ENCODE measurements at places on chromosomes 5 and 9.

DNA sequence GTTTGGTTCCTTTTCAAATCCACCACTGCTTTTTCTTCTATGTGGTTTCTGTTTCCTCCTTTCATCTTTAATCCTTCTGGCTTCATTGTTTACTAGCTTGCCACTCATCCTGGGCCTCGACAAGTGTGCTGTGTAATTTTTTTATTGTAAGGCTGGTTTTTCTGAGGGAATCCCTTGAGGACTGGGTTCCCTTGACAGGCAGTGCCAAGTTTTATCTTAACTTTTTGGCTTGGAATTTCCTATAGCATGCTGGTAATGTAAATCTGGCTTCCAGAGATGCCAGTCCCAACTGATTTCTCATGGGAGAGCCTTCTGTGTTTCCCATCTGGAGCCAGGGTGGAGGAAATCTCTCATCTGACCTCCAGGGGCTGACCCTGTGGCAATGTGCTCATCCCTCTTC lies 184.7 kb downstream of the ROR2 start:
- no peak for DNase-seq
- H3K27me3 ChIP-seq, result no peaks in the 10 kb centered on the region
- no peak overlapping the region for H3K4me3 ChIP-seq
- no peaks in the 10 kb centered on the region for H3K4me1 ChIP-seq
- peaks cover 8% of the 10 kb centered on the region for H3K36me3 ChIP-seq

DNA sequence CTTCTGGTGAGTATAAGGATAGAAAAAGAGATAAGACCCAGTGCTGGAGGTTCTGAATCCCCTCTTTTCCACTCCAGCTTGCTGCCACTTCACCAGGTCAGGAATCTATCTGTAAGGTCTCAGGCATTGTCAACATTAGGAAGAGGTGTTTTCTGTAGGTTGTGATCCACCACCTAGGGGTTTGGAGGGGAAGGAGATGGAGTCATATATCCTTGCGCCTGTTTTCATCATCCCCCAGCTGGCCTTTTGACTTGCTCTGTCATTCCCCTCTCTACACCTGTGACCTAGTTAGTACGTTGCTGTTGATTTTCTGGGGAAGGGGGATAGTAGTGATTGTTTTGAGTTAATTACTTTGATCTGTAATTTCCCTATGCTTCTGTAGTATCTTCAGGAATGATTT lies 20.5 kb downstream of the SPINK5 start:
- no peaks in the 10 kb centered on the region for H3K4me1 ChIP-seq
- no peak overlapping the region for H3K4me3 ChIP-seq

GRCh38 chr5:178267876-178268275 lies 35.3 kb upstream of the PHYKPL start:
- H3K36me3 ChIP-seq, result no peaks in the 10 kb centered on the region
- H3K4me3 ChIP-seq, result no peak overlapping the region
- no peaks in the 10 kb centered on the region for H3K4me1 ChIP-seq
- H3K27ac ChIP-seq, result no peak overlapping the region

DNA sequence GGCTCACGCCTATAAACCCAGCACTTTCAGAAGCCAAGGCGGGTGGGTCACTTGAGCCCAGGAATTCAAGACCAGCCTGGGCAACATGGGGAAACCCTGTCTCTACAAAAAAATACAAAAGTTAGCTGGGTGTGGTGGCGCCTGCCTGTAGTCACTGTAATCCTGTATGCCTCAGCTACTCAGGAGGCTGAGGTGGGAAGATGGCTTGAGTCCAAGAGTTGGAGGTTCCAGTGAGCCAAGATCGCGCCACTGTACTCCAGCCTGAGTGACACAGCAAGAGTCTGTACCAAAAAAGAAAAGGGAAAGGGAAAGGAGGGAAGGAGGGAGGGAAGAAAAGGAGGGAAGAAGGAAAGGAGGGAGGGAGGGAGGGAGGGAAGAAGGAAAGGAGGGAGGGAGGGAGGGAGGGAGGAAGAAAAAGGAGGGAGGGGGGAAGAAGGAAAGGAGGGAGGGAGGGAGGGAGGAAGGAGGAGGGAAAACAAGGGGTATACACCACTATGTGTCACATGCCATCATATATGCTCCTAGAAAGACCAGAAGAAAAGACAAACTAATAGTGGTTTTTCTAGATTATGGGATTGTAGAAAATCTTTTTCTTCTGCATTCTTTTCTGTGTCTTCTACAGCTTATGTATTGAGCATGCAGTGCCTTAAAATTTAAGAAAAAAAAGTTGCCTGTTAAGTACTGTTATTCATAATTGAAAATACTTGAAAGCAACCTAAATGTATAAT lies 240.1 kb downstream of the DENND1A start:
- no peak overlapping the region for H3K27ac ChIP-seq
- DNase-seq, result no peak
- H3K36me3 ChIP-seq, result no peaks in the 10 kb centered on the region
- no peaks in the 10 kb centered on the region for H3K4me1 ChIP-seq
- no peak overlapping the region for H3K4me3 ChIP-seq

DNA sequence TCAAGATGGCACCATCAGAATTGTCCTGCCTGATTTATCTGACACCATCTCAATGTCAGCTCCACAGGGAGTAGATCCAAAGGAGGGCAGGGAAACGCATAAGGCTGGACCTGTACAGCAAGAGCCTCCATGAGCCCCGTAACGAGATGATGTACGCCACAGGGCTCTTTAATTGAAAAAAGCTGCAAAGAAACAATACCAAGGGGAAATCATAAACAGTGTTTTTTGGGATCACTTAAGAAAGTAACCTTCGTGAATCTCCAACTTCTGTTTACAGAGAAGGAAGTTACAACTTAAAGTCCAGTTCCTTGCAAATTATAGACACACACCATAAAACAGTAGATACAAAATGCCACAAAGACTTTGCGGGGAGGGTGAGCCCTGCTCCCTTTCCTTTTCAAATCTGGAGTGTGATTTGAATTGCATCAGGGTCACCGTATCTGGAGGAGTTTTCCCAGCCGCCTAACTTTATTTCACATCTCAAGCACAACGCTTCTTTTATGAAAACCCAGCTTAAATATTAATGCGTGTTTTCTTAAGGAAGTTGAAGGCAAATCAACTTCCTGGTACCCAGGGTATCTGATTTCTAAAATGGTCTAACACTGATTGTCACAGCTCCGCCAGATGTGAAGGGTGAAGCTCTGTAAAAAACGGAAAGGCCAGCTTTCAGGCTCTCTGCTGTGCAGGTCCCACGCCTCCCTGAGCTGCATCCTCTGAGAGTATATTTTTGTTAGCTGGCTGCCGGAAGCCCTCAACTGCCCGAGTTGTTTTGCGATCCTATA lies 88.9 kb downstream of the EBF1 start:
- no peak overlapping the region for H3K27ac ChIP-seq
- no peaks in the 10 kb centered on the region for H3K36me3 ChIP-seq
- H3K4me3 ChIP-seq, result no peak overlapping the region
- no peak for DNase-seq
- H3K4me1 ChIP-seq, result no peaks in the 10 kb centered on the region
- no peaks in the 10 kb centered on the region for H3K27me3 ChIP-seq

GRCh38 chr9:116116393-116116792 lies 37.2 kb upstream of the PAPPA start:
- H3K4me3 ChIP-seq, result no peak overlapping the region
- no peaks in the 10 kb centered on the region for H3K36me3 ChIP-seq
- no peak for DNase-seq
- no peaks in the 10 kb centered on the region for H3K4me1 ChIP-seq
- H3K27ac ChIP-seq, result no peak overlapping the region

Data from K562 (cell line).